ENCODE measurements at places on chromosomes 12 and 14.

GRCh38 chr12:2355198-2355597 lies 302.4 kb downstream of the CACNA1C start:
- no peak overlapping the region for H3K27ac ChIP-seq
- no peaks in the 10 kb centered on the region for H3K36me3 ChIP-seq

DNA sequence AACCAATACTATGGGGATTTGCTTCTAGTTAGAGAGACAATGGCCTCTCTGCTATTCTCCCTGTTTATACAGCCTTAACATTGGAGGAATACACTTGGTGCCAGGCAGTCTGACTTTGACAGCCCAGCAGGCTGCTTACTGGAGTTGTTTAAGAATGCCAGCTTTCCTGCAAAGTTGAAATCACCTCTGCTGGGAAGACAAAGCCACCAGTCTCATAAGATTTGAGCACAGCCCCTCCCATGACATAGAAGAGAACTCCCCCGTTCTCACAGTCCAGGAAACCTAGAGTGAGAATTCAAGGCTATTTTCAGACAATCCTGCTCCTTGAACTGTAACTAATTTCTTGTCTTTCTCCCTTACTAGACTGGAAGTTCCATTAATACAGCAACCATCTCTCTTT lies 21.1 kb upstream of the CATSPERB start:
- H3K27me3 ChIP-seq, result peaks cover 4% of the 10 kb centered on the region
- H3K36me3 ChIP-seq, result no peaks in the 10 kb centered on the region
- H3K27ac ChIP-seq, result no peak overlapping the region
- no peak for DNase-seq
- H3K4me1 ChIP-seq, result peaks cover 16% of the 10 kb centered on the region
- no peak overlapping the region for H3K4me3 ChIP-seq

- no peak overlapping the region for H3K4me3 ChIP-seq
- H3K27ac ChIP-seq, result no peak overlapping the region
- no peak for DNase-seq
- H3K36me3 ChIP-seq, result no peaks in the 10 kb centered on the region
- H3K4me1 ChIP-seq, result no peaks in the 10 kb centered on the region
These were observed 26.1 kb upstream of the ANP32D start for GRCh38 chr12:48446161-48446776.

GRCh38 chr12:1842183-1842904 lies 22.0 kb downstream of the LRTM2 start:
- no peak overlapping the region for H3K27ac ChIP-seq
- H3K36me3 ChIP-seq, result no peaks in the 10 kb centered on the region
- H3K4me1 ChIP-seq, result peaks cover 72% of the 10 kb centered on the region

- DNase-seq, result no peak
- H3K36me3 ChIP-seq, result peaks cover 31% of the 10 kb centered on the region
- no peak overlapping the region for H3K27ac ChIP-seq
- no peaks in the 10 kb centered on the region for H3K27me3 ChIP-seq
- H3K4me1 ChIP-seq, result peaks cover 16% of the 10 kb centered on the region
These were observed 45.9 kb downstream of the DIP2B start for GRCh38 chr12:50550530-50551223.

DNA sequence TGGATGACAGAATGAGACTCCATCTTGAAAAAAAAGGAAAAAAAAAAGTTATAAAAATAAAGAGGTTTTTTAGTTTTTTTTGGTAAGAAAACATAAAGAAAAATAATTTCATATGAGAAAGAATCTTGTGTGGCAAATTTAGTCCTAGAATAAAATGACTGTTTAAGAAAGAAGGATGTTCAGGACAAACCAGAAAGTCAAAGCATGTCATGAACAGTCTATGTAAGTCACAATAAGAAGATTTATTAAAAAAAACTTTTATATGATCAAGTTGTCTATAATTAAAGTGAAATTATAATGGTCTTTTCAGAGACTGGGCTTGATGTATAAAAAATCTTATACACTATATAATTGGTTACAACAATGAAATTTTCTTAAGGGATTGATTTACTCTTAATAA lies 68.1 kb upstream of the HECTD1 start:
- H3K36me3 ChIP-seq, result no peaks in the 10 kb centered on the region
- DNase-seq, result no peak
- H3K4me1 ChIP-seq, result peaks cover 4% of the 10 kb centered on the region
- no peak overlapping the region for H3K4me3 ChIP-seq

- no peak for DNase-seq
- H3K27ac ChIP-seq, result no peak overlapping the region
These were observed 103.7 kb downstream of the DYRK2 start for GRCh38 chr12:67752226-67752732.

GRCh38 chr14:94317259-94317658 lies 5.9 kb downstream of the SERPINA6 start:
- H3K4me3 ChIP-seq, result no peak overlapping the region
- DNase-seq, result no peak
- peaks cover 7% of the 10 kb centered on the region for H3K27me3 ChIP-seq
- H3K27ac ChIP-seq, result no peak overlapping the region

- peaks cover 48% of the 10 kb centered on the region for H3K36me3 ChIP-seq
- H3K27me3 ChIP-seq, result no peaks in the 10 kb centered on the region
- H3K4me3 ChIP-seq, result no peak overlapping the region
- peak overlapping the region; percentile 20 for H3K27ac ChIP-seq
These were observed 47.1 kb downstream of the GIT2 start for GRCh38 chr12:109949089-109949488.

- H3K27ac ChIP-seq, result no peak overlapping the region
- H3K27me3 ChIP-seq, result peaks cover 3% of the 10 kb centered on the region
- peaks cover 58% of the 10 kb centered on the region for H3K4me1 ChIP-seq
- H3K36me3 ChIP-seq, result no peaks in the 10 kb centered on the region
- H3K4me3 ChIP-seq, result no peak overlapping the region
These were observed 56.9 kb downstream of the IGF1 start for GRCh38 chr12:102423462-102423861.

GRCh38 chr12:48952691-48953090 lies 4.6 kb downstream of the ARF3 start:
- no peak overlapping the region for H3K4me3 ChIP-seq
- peaks cover 48% of the 10 kb centered on the region for H3K36me3 ChIP-seq
- DNase-seq, result no peak
- H3K27ac ChIP-seq, result no peak overlapping the region

DNA sequence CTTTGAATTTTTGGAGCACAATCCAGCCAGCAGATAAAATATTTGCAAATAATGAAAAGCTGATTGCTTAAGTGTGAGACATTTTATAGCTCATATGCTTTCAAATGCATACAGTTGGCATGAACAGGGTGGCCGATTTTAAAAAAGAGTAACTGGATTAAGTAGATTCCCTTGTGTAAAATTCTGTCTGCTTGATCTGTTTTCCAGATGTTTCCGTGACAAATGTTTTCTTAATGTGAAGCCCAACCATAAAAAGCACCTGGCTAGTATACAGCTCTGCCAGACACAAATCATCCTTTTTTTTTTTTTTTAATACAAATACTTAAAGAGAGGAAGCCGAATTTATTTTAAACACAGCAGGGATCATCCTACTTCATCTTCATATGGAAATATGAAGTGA lies 440.7 kb downstream of the CCER1 start:
- DNase-seq, result no peak
- H3K36me3 ChIP-seq, result peaks cover 8% of the 10 kb centered on the region
- peaks cover 34% of the 10 kb centered on the region for H3K4me1 ChIP-seq
- H3K4me3 ChIP-seq, result no peak overlapping the region
- H3K27ac ChIP-seq, result no peak overlapping the region

DNA sequence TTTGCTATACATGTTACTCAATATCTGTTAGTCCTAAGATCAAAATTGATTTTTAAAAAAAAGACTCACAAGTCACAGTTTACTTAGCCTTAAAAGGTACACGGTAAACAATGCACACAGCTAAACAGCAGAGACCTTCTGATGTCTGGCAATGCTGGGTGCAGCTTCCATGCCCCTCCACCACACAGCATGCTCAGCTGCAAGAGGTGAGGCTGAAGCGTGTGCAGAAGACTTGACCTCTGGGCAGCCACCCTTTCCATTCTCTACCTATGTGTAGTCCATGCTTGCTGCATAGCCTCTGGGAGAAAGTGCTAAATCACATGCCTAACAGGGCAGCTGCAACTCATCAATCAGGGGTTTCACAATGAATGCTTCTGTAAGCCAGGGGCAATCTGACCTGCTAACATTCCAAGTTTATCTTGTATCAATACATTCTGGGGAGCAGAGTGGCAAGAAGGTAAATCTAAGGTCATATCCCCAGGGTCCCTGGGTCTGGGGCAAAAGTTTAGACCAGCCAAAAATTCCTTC lies 44.5 kb upstream of the AMN1 start:
- H3K4me3 ChIP-seq, result peak overlapping the region; percentile 39
- H3K27me3 ChIP-seq, result no peaks in the 10 kb centered on the region
- peaks cover 7% of the 10 kb centered on the region for H3K36me3 ChIP-seq
- H3K27ac ChIP-seq, result peak overlapping the region; percentile 92
- DNase-seq, result peak; percentile 44

GRCh38 chr12:115062741-115063140 lies 378.8 kb upstream of the TBX3 start:
- H3K27ac ChIP-seq, result no peak overlapping the region
- H3K4me3 ChIP-seq, result no peak overlapping the region
- DNase-seq, result no peak
- H3K4me1 ChIP-seq, result peaks cover 38% of the 10 kb centered on the region

- no peak for DNase-seq
- H3K4me3 ChIP-seq, result no peak overlapping the region
- peaks cover 12% of the 10 kb centered on the region for H3K4me1 ChIP-seq
- H3K36me3 ChIP-seq, result no peaks in the 10 kb centered on the region
These were observed 280.6 kb downstream of the EGLN3 start for GRCh38 chr14:33670235-33670634.

- no peak overlapping the region for H3K27ac ChIP-seq
These were observed 205.1 kb downstream of the ANO2 start for GRCh38 chr12:5739917-5740316.

GRCh38 chr12:26692407-26692806 lies 140.6 kb downstream of the ITPR2 start:
- DNase-seq, result no peak
- H3K4me3 ChIP-seq, result no peak overlapping the region
- no peaks in the 10 kb centered on the region for H3K27me3 ChIP-seq
- peaks cover 9% of the 10 kb centered on the region for H3K4me1 ChIP-seq
- H3K27ac ChIP-seq, result no peak overlapping the region

GRCh38 chr12:115771065-115771464 lies 506.4 kb downstream of the MED13L start:
- H3K27ac ChIP-seq, result peak overlapping the region; percentile 22
- H3K27me3 ChIP-seq, result peaks cover 24% of the 10 kb centered on the region
- DNase-seq, result peak; percentile 8
- peaks cover 6% of the 10 kb centered on the region for H3K4me1 ChIP-seq
- H3K36me3 ChIP-seq, result peaks cover 8% of the 10 kb centered on the region

DNA sequence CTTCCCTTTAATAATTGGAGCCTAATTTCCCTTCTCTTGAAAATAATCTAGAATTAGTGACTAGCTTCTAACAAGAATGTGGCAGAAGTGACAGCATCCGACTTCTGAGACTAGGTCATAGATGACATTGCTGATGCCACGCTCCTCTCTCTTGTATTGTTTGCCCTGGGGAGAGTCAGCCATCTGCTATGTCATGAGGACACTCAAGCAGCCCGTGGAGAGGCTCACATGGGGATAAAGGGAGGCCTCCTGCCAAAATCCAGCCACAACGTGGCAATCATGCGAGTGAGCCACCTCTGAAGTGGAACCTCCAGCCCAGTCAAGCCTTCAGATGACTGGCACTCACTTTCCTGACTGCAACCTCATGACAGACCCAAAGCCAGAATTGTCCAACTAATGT lies 54.2 kb upstream of the LRRK2 start:
- no peak overlapping the region for H3K27ac ChIP-seq
- no peak overlapping the region for H3K4me3 ChIP-seq
- H3K36me3 ChIP-seq, result no peaks in the 10 kb centered on the region
- no peak for DNase-seq
- H3K4me1 ChIP-seq, result no peaks in the 10 kb centered on the region
- no peaks in the 10 kb centered on the region for H3K27me3 ChIP-seq

- no peak overlapping the region for H3K4me3 ChIP-seq
- H3K27me3 ChIP-seq, result peaks cover under 1% of the 10 kb centered on the region
- peaks cover 34% of the 10 kb centered on the region for H3K36me3 ChIP-seq
- no peak overlapping the region for H3K27ac ChIP-seq
- peaks cover 66% of the 10 kb centered on the region for H3K4me1 ChIP-seq
- no peak for DNase-seq
These were observed 9.2 kb downstream of the NIN start for GRCh38 chr14:50821510-50822464.

- peak; percentile 18 for DNase-seq
- peak overlapping the region; percentile 83 for H3K4me3 ChIP-seq
- no peaks in the 10 kb centered on the region for H3K36me3 ChIP-seq
These were observed 6.4 kb upstream of the SLC38A4 start for GRCh38 chr12:46832130-46832704.

GRCh38 chr12:78398750-78399149 lies 465.8 kb upstream of the SYT1 start:
- H3K27ac ChIP-seq, result no peak overlapping the region
- H3K27me3 ChIP-seq, result no peaks in the 10 kb centered on the region
- H3K36me3 ChIP-seq, result no peaks in the 10 kb centered on the region
- H3K4me3 ChIP-seq, result no peak overlapping the region

DNA sequence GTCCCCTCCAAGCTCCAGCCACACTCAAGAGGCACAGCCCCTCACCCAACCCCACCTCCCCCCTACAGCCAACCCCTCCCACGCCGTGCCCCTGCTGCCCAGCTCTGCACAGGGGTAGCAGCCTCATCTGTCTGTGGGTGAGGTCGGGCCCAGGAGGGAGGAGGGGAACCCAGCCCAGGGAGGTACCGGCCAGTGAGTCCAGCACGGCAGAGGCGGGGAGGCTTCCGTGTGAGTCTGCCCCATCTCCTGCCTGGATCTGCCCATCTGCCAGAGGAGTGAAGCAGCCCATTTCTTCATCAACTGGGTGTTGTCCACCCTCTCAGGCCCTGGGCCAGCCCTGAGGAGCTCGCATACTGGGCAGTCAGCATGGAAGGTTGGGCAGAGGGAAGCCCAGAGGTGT lies 54.2 kb downstream of the CCNK start:
- H3K36me3 ChIP-seq, result no peaks in the 10 kb centered on the region
- DNase-seq, result no peak
- no peak overlapping the region for H3K27ac ChIP-seq

- H3K27me3 ChIP-seq, result peaks cover 7% of the 10 kb centered on the region
- H3K36me3 ChIP-seq, result no peaks in the 10 kb centered on the region
- peaks cover 46% of the 10 kb centered on the region for H3K4me1 ChIP-seq
- no peak overlapping the region for H3K4me3 ChIP-seq
- H3K27ac ChIP-seq, result no peak overlapping the region
- DNase-seq, result no peak
These were observed 8.4 kb downstream of the PITPNM2 start for GRCh38 chr12:123142518-123142840.

- no peaks in the 10 kb centered on the region for H3K4me1 ChIP-seq
- H3K27me3 ChIP-seq, result no peaks in the 10 kb centered on the region
- H3K27ac ChIP-seq, result no peak overlapping the region
- H3K36me3 ChIP-seq, result no peaks in the 10 kb centered on the region
- DNase-seq, result no peak
- no peak overlapping the region for H3K4me3 ChIP-seq
These were observed 151.7 kb downstream of the RPAP3 start for GRCh38 chr12:47554046-47554653.

Data from nephron progenitor cell (in vitro differentiated cells).